NCI-H1694 treated with DMSO at 0.1 percent for 48 hours (cell line): ENCODE measurements at places on chromosomes 5 and 9.

DNA sequence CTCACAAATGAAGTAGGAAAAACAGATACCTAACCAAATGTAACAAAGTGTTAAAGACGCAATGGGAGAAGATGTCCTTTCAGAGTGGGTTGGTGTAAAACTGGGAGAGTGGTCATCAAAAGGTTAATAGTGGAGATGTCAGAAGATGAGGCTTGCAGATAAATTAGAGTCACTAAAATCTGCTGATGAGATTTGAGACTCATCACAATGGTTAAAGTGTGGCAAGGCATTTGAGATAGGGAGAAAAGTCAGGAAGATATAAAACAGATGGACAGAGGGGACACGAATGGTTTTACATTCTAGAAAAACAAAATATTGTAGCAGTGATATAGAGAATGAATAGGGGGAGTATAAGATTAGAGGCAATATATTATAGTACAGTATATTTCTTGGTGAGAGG lies 406.0 kb upstream of the SEMA6A start:
- no peak for DNase-seq

DNA sequence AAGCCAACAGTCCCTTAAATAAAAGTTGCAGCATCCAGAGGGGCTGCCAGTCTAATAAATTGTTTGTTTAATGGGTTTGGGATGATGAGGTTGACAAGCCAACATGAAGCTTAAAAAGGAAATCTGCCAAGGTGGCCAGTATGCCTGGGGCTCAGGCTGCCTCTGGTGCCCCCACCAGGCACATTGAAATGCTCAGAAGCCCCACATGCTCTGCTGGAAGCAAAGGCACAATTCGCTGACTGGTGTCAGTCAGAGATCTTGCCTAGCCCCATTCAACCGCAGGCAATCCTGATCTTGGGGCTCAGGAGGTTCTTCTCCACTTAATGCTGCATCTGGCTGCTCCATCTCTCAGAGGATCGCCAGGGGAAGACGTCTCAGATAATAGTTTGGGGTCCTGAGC lies 44.2 kb upstream of the TCERG1 start:
- no peak for DNase-seq

DNA sequence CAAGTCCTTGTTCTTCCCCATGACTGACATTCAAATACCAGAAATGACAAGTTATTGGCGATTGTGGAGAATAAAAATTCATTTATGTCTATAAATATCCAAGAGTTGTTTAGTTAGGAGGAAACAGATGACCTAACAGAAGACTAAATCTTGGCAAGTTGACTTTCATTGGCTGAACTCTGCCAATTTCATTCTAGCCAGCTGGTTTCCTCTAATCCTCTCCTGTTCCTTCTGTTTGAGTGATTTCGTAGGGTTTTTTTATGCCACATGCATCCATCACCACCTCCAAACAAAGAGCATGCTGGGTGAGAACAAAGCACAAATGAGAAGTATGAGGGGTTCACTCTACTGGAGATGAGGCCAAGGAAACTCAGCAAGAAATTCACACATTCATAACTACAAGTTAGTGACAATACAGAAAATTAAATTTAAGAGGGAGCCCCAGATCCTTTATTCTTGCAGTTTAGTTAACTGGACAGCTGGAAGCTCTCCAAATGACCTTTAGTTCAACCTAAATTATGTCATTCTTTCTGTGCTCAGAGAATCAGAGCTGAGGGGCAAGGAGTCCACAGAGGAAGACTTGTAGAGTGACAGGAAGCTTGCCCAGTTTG lies 932.0 kb downstream of the TLE4 start:
- DNase-seq = peak; percentile 64

GRCh38 chr5:74631081-74631953 lies 9.2 kb downstream of the ENC1 start:
- DNase-seq = no peak
